ENCODE measurements at places on chromosomes 6 and 20.
A peak's percentile ranks its signal among the peaks of the same experiment; 100 is the strongest.

GRCh38 chr20:47066484-47067270 is 172.0 kb downstream of the EYA2 start:
- DNase-seq: no peak

- peak; percentile 10 for DNase-seq
These were observed 511.1 kb upstream of the MAP3K7 start for GRCh38 chr6:91098006-91098405.

- no peak for DNase-seq
These were observed 4.6 kb downstream of the EGFL8 start for GRCh38 chr6:32168807-32169591.

DNA sequence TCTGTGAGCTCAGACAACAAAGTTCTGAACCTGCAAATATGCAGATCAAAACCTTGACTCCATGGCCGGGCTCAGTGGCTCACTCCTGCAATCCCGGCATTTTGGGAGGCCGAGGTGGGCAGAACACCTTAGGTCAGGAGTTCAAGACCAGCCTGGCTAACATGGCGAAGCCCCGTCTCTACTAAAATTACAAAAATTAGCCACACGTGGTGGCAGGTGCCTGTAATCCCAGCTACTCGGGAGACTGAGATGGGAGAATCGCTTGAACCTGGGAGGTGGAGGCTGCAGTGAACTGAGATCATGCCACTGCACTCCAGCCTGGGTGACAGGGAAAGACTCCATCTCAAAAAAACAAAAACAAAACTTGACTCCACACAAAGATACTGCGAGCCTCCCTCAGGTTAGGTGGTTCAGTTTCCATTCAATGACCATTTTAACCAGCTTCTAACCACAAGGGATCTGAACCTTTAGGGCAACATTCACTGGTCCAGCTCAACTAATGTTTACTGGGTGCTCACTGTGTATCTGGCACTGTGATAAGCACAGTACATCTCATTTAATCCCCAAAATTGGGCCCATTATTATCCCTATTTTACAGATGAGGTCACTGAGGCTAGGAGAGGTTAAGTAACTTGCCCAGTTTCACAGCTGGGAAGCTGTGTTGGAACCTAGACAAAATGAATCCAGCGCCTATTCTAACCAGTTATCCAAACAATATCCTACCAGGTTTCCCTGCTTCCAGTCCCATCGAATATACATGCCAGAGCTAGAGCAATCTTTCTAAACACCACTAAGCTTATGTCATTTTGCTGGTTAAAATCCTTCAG is 1.8 kb downstream of the SNRPB start:
- no peak for DNase-seq

DNA sequence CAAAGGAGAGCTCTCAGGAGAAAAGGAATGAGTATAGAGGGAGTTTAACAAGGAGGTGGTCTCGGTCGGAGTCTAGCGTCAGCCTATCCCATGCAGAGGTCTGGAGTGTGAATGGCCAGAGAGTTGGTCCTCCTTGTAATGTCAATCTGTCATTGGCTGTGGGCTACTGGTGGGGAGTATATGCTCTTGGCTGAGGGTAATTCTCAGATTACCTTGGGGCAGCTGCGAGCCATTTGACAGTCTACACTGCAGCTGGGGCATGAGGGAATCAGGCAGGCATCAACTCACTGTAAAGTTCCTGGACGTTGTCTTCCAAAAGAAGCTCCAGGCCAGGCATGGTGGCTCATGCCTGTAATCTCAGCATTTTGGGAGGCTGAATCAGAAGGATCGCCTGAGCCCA is 48.1 kb downstream of the EBF4 start:
- DNase-seq: no peak

GRCh38 chr20:9066191-9066590 is 2.7 kb upstream of the PLCB4 start:
- no peak for DNase-seq
